ENCODE measurements at places on chromosomes 6 and 20.

DNA sequence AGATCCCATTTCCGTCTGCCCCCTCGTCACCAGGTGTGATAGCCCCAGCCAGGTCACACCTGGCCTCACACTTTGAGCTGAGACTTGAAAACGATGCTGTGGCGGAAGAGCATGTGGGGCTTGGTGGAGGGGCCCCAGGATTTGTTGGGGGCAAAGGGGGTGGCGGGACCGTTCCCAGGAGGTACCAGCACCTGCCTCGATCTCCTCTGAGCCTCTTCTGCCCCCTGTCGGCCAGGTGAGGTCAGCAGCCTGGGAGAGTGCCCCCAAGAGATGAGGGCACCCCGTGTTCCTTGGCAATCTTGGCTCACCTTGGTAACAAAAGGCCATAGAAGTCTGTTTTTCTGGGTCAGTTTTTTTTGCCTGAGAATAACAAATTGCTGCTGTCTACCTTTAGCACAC lies 25.4 kb downstream of the SPATA2 start:
- H3K27me3 ChIP-seq = no peaks in the 10 kb centered on the region
- no peak for DNase-seq
- H3K27ac ChIP-seq = no peak overlapping the region
- H3K4me3 ChIP-seq = no peak overlapping the region

DNA sequence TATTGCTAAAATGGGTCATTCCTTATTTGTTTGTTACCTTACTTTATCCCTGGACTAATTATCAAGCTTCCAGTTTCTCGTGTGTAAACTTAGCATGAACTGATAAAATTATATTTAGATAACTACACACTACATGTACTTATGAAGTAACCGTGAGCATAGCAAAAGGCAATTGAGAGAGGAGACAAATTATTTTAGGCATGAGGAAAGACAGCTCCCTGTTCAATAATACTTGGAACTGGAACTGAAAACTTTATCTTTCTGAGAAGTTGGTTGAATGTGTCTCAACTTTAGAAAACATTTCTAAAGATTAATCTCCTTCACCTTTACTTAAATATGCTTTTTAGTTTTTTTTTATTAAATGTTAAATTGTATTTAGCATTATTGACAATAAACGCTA lies 11.4 kb downstream of the CRISP3 start:
- no peak overlapping the region for H3K4me3 ChIP-seq
- no peak for DNase-seq
- H3K27ac ChIP-seq = no peak overlapping the region
- H3K27me3 ChIP-seq = no peaks in the 10 kb centered on the region

GRCh38 chr6:124495665-124496190 lies 466.5 kb upstream of the RNF217 start:
- H3K27ac ChIP-seq = no peak overlapping the region
- H3K27me3 ChIP-seq = no peaks in the 10 kb centered on the region
- DNase-seq = no peak

DNA sequence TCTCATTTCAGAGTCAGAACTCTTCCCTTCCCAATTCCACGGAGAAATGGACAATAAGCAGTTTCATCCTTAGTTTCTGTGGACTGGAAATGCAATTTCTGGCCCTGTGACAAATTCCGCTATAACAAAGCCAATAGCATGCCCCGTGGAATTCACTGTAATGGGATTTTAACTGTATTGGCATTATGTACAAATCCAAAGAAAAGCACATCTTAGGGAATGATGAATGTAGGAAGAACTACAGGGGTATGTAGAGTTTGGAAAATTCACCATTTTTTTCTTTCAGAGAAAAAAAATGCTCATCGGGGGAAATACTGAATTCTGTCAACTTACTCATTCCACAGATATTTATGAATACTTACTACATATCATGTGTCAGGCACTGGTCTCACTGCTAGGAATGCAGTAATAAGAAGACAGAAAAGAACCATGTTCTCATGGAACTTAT lies 43.5 kb downstream of the KIF6 start:
- no peak overlapping the region for H3K4me3 ChIP-seq
- peaks cover 3% of the 10 kb centered on the region for H3K4me1 ChIP-seq
- DNase-seq = no peak
- no peaks in the 10 kb centered on the region for H3K36me3 ChIP-seq
- no peaks in the 10 kb centered on the region for H3K27me3 ChIP-seq
- H3K27ac ChIP-seq = no peak overlapping the region

GRCh38 chr20:56554869-56555268 lies 21.8 kb downstream of the FAM209B start:
- peaks cover 34% of the 10 kb centered on the region for H3K4me1 ChIP-seq
- H3K27me3 ChIP-seq = no peaks in the 10 kb centered on the region
- H3K36me3 ChIP-seq = no peaks in the 10 kb centered on the region
- no peak for DNase-seq
- no peak overlapping the region for H3K27ac ChIP-seq

DNA sequence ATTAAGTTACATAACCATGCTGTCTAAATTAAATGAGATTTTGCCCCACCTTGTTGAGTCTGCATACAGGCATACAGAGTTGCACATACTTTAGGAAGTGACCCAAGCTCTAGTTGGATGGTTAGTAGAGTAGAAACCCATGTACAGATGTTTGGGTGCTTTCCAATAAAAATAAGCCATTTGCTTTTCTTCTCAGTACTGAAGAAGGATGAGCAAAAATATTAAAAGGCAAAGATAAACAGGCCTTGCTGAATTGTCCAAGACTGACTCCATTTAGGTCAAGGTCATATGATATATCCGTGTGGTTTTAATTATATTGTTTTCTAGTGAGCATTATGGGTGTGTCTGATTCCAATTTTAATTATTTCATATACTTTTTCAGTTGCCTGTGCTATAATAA lies 589.4 kb downstream of the RFPL4B start:
- no peaks in the 10 kb centered on the region for H3K27me3 ChIP-seq
- H3K27ac ChIP-seq = no peak overlapping the region
- no peak overlapping the region for H3K4me3 ChIP-seq
- no peaks in the 10 kb centered on the region for H3K36me3 ChIP-seq
- DNase-seq = no peak
- peaks cover 3% of the 10 kb centered on the region for H3K4me1 ChIP-seq

DNA sequence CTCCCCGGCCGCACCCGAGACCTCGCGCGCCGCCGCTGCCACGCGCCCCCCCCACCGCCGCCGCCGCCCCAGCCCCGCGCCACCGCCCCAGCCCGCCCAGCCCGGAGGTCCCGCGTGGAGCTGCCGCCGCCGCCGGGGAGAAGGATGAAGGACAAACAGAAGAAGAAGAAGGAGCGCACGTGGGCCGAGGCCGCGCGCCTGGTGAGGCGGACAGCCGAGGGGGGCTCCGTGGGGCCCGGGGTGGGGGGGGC lies 426 bp downstream of the ASXL1 start:
- no peaks in the 10 kb centered on the region for H3K27me3 ChIP-seq
- peaks cover 51% of the 10 kb centered on the region for H3K4me1 ChIP-seq
- no peak for DNase-seq
- peak overlapping the region; percentile 99 for H3K27ac ChIP-seq

DNA sequence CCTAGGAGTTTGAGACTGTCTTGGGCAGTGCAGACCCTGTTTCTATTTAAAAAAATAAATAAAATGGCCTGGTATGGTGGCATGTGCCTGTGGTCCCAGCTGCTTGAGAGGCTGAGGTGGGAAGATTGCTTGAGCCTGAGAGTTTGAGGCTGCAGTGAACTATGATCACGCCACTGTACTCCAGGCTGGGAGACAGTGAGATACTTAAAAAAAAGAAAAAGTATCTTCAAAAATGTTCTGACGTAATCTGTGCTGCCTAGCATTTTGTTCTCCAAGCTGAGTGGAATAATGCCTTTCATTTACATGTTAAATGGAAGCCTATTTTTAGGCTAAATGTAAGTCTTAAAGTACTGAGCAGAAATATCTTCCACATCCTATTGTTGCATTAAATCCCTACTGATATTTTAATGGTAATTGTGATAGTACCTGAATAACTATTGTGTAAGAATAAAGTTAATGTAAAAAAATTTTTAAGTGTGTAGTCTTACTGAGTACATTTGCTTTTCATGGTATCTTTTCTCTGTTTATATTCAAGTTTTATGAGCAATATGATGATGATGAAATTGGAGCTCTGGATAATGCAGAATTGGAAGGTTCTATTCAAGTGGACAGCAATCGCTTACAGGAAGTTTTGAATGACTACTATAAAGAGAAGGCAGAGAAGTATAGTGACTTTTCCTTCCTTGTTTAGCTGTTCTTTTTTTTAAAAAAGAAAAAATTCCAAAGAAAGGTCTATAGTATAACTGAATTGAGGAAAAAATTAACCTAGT lies 4.2 kb upstream of the ZC2HC1B start:
- no peak for DNase-seq
- no peak overlapping the region for H3K4me3 ChIP-seq
- H3K4me1 ChIP-seq = no peaks in the 10 kb centered on the region
- H3K36me3 ChIP-seq = peaks cover 86% of the 10 kb centered on the region
- H3K27me3 ChIP-seq = no peaks in the 10 kb centered on the region
- H3K27ac ChIP-seq = no peak overlapping the region

GRCh38 chr20:53264604-53265003 lies 292.4 kb downstream of the TSHZ2 start:
- H3K4me3 ChIP-seq = no peak overlapping the region
- no peaks in the 10 kb centered on the region for H3K36me3 ChIP-seq
- no peak overlapping the region for H3K27ac ChIP-seq
- no peak for DNase-seq
- H3K4me1 ChIP-seq = no peaks in the 10 kb centered on the region

GRCh38 chr6:144216668-144217218 lies 66.4 kb downstream of the STX11 start:
- no peaks in the 10 kb centered on the region for H3K36me3 ChIP-seq
- peaks cover 16% of the 10 kb centered on the region for H3K4me1 ChIP-seq
- H3K4me3 ChIP-seq = peak overlapping the region; percentile 58
- no peak for DNase-seq
- no peaks in the 10 kb centered on the region for H3K27me3 ChIP-seq
- peak overlapping the region; percentile 85 for H3K27ac ChIP-seq

DNA sequence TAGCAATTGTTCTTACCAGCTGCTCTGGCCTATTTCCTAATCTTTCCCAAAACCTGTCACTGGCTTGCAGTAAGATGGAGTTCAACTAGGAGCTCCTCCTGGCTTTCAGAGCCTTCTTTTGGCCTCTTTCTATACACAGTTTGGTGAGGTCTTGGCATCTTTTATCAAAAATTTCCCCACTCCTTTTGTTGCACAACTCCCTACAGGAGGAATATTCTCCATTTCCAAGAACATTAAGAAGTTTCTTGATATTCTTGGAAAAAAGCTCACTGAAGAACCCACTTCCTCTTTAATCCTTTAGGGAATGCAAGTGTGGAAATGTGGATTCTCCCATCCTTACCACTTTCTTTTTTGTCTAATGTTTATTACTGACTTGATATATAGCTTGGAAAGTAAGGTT lies 171.3 kb upstream of the KCNK16 start:
- no peak overlapping the region for H3K4me3 ChIP-seq
- peaks cover 11% of the 10 kb centered on the region for H3K4me1 ChIP-seq

DNA sequence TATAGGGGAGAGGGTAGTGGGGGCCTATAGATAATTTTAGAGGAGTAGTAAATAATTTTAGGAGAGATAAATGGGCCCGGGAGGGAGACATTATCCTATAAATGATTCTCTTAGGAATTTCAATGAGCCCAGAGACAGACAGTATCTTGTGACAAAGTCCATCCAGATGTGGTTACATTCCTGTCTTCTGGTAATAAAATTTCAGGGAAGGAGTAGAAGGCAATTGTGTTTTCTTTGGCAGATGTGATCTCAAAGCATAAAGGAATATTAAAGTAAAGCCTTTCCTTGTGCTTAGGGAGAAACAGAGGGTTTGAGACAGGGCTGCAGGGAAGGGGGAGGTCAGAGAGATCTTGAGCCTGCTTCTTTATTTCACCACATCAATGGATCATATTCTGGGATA lies 979.8 kb upstream of the GJE1 start:
- H3K4me3 ChIP-seq = no peak overlapping the region
- no peak overlapping the region for H3K27ac ChIP-seq
- peaks cover 4% of the 10 kb centered on the region for H3K4me1 ChIP-seq
- H3K27me3 ChIP-seq = no peaks in the 10 kb centered on the region
- H3K36me3 ChIP-seq = no peaks in the 10 kb centered on the region

GRCh38 chr6:127912914-127913313 lies 12.1 kb upstream of the THEMIS start:
- H3K27ac ChIP-seq = no peak overlapping the region
- H3K36me3 ChIP-seq = no peaks in the 10 kb centered on the region
- no peaks in the 10 kb centered on the region for H3K27me3 ChIP-seq
- no peaks in the 10 kb centered on the region for H3K4me1 ChIP-seq
- no peak overlapping the region for H3K4me3 ChIP-seq

DNA sequence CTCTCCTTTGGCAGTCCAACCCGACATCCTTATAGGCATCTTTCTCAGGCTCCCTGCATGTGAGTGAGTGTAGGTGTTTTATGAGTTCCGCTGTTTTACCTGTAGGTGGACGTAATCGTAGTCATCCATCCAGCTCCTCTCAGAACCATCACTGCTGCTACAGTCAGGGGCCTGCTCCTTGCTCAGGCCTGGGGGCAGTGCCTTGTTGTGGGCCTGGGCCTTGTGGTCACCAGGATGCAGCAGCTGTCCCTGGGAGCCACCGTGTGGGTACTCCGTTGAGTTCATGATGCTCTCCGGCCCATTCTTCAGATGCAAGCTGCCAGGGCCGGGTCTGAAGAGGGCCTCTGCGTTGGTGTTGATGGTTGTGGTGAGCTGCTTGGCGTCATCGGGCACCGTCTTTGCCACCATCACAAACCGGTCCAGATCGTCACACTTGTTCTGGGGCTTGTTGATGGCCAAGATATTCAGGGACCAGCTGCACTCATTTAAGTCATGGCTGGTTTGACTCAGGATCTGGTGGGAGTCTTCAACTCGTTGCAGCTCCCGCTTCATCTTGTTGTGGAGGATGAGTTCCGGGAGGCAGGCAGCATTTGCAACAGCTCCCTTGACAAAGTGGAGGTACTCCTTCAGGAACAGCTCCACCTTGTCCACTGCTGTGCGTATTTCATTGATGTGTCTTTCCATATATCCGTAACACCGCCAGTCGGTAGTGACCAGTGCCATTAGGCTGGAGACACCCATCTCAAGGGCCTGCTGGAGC lies 42.4 kb downstream of the NEDD9 start:
- no peak for DNase-seq
- no peaks in the 10 kb centered on the region for H3K27me3 ChIP-seq
- H3K4me1 ChIP-seq = peaks cover 4% of the 10 kb centered on the region
- H3K4me3 ChIP-seq = no peak overlapping the region
- no peak overlapping the region for H3K27ac ChIP-seq

GRCh38 chr20:48826883-48827771 lies 672 bp downstream of the PREX1 start:
- peak overlapping the region; percentile 73 for H3K27ac ChIP-seq
- no peak for DNase-seq
- H3K4me1 ChIP-seq = peaks cover 53% of the 10 kb centered on the region
- H3K4me3 ChIP-seq = peak overlapping the region; percentile 71
- no peaks in the 10 kb centered on the region for H3K36me3 ChIP-seq
- H3K27me3 ChIP-seq = peaks cover 19% of the 10 kb centered on the region

GRCh38 chr20:40677343-40677924 lies 11.6 kb downstream of the MAFB start:
- DNase-seq = no peak
- H3K36me3 ChIP-seq = no peaks in the 10 kb centered on the region
- H3K27ac ChIP-seq = no peak overlapping the region
- H3K27me3 ChIP-seq = no peaks in the 10 kb centered on the region

Measured in suprapubic skin (tissue), 4 donors.